NCI-H510A (cell line): ENCODE measurements at places on chromosomes 1 and 21.

- DNase-seq, result no peak
Measured at GRCh38 chr1:10897981-10898728, 101.7 kb upstream of the CASZ1 start.

DNA sequence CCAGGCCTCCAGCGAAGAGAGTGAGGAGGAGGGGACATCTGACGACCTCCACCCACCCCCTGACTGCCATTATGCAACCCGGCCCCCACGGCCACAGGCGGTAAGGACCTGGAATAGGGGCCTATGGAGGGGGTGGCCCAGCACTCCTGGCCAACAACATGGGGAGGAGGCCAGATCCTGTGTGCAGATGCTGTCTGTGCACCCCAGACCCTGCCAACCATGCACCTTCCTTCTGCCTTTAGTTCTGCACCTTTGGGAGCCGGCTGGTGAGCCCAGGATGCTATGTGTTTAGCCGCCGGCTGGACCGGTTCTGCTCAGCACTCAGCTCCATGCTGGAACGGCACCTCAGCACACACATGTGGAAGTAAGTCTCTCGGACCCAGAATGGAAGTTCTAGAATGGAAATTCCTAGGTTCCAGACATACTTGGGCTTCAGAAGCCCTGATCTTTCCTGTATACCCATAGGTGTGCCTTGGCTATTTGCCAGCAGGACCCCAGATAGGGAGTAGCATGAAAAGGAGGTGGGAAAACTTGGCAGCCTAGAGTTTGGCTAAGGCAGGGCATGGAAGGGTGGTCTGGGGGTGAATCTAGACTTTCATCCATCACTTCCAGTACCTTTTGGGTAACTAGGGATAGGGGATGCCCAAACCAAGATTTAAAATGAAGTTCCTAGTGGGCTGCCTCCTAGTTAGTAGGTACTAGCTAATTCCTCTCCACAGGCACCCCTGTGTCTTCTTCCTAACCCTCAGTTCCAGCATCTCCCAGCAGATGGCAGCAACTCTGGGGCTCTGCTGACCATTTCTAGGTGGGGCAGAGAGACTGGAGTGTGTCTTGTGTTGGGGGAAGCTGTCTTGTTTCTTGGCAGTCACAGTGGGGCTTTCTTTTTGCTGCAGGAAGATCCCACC is 3.6 kb upstream of the CYB561D1 start:
- DNase-seq, result no peak

DNA sequence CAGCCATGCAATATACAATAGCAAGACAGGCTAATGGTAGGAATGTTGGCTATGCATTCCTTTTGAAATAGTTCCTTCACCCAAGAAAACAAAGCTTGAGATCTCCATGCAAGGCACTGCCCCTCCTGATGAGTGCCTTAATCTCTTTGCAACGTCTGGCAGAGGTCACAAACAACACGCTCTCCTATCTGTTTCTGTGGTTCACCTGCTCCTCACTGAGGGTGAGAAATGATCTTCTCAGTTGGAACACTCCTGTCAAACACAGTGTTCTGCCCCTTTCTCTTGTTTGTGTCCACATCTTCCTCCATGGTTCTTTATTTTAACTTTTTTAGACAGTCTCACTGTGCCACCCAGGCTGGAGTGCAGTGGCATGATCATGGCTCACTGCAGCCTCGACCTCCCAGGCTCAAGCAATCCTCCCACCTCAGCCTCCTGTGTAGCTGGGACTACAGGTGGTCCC is 21.2 kb upstream of the XPR1 start:
- DNase-seq, result no peak

DNA sequence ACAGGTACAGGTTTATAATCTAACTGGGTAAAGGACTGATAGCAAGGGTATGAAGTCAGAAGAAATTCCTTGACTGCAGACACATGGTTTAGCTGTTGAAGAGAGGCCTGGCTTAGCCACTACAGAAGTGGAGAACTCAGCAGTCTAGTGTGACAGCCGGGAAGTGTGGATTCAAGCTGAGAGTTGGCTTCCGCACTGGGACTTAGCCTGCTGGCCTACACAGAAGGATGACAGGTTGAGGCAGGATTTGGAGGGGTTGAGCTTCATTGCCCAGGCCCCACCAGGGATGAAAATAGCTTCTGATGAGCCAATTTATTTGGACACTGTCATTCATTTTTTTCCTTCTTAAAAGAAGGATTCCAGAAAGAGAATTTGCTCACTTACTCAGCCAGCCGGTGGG is 284.4 kb downstream of the PCP4 start:
- DNase-seq, result no peak

GRCh38 chr21:38843806-38844503 is 38.2 kb downstream of the ETS2 start:
- DNase-seq, result no peak

DNA sequence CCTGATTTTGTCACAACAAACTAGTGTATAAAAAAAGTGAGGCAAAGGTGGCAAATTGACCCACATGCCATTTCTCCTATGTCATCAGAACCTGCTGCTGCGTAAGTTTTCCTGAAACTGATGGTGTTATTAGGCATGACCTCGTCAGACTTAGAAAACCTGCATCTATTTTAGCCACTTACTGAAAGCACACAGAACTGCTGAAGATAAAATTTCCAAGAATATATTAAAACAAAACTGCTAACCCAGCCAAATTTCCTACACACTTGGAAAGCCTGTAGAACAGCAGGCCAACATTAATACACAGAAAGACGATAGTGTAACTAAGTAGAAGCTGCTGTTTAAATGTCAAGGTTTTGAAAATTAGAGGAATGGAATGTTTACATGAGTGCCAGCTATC is 674.5 kb upstream of the CXADR start:
- no peak for DNase-seq

DNA sequence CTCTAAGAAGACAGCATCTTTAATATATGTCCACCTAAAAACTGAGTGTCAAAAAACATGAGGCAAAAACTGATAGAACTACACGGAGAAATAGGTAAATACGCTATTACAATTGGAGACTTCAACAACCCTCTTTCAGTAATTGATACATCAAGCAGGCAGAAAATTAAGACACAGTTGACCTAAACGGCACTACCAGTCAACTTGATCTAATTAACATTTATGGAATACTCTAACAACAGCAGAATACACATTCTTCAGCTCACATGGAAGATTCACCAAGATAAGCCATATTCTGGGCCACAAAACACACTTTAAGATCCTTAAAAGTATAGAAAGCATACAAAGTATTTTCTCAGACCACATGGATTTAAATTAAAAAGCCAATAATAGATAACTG is 137.6 kb downstream of the CLIC6 start:
- no peak for DNase-seq

DNA sequence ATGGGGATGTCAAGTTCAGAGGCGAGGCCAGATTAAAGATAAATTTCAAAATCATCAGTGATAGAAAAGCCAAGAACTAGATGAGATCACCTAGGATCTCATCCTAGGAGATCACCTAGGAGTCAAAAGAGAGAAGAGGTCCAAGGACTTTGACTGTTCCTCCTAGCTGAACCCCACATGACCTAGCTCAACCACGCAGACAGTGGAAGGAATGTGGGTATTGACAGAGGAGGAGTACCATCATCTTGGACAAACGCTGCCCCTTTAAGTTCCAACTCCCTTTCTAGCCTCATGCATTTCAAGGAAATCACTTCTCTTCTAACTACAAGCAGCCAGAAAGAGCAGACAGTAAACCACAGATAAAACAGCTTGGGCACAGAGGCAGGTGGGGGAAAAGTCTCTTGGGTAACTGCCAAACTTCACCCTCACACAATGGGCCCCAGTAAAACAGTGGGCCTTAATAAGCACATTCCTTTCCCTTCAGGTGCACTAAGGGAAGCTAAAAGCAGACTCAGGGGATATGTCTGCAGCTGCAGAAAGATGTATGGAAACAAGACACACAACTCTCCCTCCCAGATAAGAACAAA is 12.5 kb upstream of the FAM76A start:
- DNase-seq, result no peak

DNA sequence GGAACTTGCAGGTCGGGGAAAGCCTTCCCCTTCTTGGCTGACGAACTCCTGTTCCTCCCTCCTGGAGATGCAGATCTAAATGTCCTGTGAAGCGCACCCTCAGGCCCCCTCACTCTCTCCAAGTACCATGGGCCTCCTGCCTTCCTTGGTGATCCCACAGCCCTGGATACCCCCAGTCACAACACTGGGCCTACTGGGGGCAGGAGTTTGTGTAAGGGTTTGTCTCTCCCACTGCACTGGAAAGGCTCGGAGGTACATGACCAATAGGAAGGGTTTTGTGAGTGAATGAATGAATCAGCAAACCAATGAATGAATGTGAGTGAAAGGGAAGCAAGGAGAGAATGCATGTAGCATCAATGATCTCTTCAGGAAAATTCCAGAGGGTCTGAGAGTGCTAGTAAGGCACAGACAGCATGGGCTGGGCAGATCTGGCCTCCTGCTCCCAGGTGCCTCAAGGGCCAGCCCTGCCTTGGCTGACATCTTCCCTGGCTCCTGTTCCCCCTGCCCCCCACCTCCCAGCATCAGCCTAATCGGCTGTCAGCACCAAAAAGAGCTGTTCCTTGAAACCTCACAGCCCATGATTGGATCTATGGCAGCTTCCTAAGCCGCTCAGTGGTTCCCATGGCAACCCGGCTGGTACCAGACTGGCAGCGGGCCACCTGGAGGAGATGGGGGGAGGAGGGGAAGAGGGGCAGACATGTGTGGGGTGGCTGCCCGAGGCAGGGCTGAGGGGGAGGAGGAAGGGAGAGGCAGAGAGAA is 95.8 kb downstream of the VWA5B1 start:
- no peak for DNase-seq

GRCh38 chr1:109341944-109342930 is 35.4 kb upstream of the MYBPHL start:
- no peak for DNase-seq

DNA sequence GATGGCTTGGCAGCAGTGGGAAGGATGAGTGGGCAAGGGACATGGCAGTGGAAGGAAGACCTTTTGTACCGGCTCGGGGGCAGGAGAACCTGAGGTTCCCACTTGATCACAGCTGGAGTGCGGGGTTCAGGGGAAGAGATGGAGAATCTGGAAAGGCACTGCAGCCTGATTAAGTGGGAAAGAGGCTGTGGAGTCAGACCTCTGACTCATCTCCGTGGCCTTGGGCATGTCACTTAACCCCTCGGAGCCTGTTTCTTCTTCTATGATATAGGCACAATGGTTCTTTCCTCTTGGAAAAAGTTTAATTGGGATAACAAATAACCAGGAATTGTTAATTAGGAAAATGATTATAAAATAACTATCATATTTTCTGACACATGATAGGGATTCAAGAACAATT is 13.1 kb upstream of the TMEM61 start:
- no peak for DNase-seq

GRCh38 chr1:113616156-113616555 is 143.1 kb downstream of the PHTF1 start:
- DNase-seq, result no peak

DNA sequence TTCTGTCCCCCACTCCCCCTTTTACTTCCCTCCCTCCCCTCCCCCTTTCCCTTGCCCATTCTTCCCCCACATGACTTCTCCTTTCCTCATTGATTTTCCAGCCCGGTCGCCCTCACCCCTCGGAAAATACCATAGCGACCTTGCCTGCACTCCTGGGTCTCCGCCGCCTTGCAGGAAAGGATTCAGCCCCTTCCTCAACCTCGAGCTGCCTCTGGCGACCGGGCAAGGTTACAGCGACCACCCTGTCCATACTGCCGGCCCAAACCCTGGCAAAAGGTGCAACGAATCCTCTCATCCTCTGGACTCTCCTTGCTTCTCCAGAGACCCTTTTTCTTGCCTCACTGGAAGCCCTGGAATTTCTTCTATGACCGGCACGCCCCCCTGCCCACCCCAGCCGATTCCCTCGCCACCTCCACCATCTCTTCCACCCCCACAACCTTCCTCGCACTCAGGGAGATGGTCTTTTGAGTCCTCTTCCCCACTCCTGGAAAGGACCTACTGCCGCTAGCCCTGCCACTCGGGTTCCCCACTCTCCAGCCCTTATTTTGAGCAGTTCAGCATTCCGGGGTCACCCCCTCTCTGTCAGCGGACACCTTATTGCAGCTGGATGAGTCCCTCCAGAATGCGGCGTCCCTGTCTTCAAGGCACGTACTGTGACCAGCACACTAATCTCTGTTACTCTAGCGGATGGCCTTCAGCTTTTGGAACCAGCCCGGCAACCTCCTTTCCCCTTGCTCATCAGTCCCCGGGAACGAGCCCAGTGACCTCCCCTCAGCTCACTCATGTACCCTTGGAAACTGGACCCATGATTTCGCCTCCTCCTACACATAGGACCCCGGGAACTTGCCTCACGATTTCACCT is 846 bp downstream of the NSUN4 start:
- no peak for DNase-seq

GRCh38 chr1:38487396-38487795 is 372.2 kb downstream of the RRAGC start:
- DNase-seq, result no peak

DNA sequence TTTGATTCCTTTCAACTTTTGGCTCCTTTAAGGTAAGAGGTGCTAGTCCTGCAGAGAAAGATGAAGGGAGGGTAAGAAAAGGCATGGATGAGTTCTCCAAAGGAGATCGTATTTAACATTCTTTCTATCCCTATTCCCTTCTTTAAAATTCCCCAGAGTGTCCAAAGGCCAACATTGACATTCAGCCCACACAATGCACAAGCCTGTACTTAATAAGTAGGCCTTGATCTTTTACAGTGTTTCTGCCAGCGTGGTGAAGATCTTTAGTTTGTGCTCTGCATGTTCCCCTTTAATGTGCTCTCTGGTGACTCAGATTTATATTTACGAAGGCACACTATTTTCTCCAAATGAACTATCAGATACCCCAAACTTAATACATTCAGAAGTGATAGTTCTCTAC is 582.5 kb upstream of the RGS18 start:
- DNase-seq, result no peak

DNA sequence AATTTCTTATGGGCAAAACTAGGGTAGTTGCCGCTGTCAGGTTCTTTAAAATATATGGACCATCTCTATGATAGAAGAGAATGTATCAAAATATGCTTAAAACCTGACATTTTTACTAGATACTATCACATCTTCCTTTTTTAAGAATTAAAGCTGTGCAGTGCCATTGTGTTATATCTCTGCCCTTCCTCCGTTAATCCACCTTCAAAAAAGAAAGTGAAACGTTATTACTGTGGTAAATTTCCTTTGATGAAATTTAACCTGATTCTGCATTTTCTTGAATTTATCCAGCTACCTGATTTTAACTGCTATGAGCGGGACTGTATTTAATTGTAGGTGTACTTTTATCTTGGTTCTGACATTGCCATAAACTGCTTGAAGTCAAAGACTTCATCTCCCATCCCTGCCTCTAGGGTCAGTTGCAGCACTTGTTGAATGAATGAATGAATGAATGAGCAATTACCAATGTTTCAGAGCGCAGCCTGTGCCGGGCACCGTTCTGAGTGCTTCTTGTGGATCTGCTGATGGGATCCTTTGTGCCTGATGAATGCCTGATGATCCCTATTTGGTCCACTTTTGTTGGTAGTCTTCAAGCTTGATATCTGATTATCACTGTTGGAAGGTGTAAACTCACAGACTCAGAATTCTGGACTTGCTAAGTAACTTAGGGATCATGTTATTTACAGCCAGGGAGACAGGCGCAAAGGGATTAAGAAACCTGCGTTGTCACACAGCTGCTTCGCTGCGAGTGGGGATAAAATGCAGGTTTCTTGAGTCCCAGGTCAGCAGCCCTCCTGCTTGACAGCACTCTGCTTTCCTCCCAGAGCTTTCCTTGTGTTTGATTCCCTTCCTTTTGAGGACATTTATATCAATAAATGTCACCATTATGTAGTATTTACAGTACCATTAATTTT is 30.1 kb downstream of the SMYD2 start:
- no peak for DNase-seq
